ENCODE measurements at places on chromosomes 4 and X.

GRCh38 chr4:65023081-65023480 lies 613.8 kb upstream of the TECRL start:
- DNase-seq, result no peak

DNA sequence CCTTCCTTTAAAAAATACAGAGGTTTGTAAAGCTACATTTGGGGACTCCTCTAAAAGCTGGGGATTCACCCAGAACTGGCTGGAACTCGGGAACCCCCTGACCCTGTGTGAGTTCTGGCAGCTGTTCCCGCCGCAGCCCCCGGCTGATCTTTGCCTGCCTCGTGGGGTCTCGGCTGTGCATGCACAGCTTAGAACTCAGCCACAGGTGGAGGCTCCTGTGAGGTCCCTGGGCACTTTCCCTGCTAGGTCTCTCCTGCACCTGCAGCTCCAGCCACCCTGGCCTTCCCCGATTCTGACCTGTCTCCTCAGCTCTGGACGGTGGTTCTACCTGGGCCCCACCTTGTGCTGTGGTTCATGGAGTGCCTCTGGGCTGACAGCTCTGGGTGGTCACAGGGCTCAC lies 48.6 kb upstream of the HGFAC start:
- no peak for DNase-seq

GRCh38 chrX:115147220-115147619 lies 42.0 kb upstream of the RBMXL3 start:
- no peak for DNase-seq

GRCh38 chrX:154809939-154810665 lies 4.8 kb upstream of the MPP1 start:
- DNase-seq, result no peak

- no peak for DNase-seq
Observed at GRCh38 chrX:153732401-153732800, 7.7 kb downstream of the ABCD1 start.

DNA sequence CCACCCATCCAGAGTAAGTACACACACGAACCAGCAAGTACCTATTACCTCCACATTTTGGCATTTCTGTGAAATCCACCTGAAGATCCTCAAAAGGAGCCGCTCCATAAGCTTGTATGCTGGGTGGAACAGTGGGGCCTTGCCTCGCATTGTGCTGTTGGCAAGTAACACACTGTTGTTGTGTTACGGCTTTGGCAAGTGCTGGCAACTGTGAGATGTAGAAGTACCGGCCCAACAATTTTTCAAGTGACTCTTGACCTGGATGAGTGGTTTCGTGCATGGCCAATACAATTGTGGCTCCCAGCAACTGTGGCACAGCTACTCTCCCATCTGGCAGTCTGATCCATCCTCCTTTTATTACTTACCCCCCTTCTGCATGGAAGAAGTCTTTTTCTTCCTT lies 128.7 kb downstream of the CCNB3 start:
- no peak for DNase-seq

DNA sequence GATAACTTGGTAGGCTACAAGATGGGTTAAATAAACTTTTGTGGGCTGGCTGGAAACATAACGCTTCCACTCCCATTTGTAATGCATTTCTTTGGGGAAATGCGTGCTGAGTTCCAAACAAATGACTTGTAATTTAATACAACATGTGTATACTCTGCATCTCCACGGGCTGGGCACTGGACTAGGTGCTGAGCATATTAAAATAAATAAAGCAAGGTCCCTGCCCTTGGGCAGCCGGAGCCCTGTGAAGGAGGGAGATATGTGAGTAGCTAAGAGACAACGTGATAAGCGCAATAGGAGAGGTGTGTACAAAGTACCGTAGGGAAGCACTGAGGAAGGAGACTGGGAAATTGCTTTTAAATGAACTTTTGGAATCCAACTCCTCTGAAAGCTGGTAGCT lies 147.2 kb upstream of the RBPJ start:
- DNase-seq, result no peak

GRCh38 chr4:98688411-98689290 lies 30.2 kb upstream of the TSPAN5 start:
- DNase-seq, result no peak

GRCh38 chrX:118420462-118420861 lies 74.6 kb downstream of the WDR44 start:
- DNase-seq, result no peak

- no peak for DNase-seq
Observed at GRCh38 chr4:118683513-118683912, 1.7 kb upstream of the METTL14 start.

GRCh38 chr4:18291981-18292380 lies 270.4 kb upstream of the LCORL start:
- no peak for DNase-seq

DNA sequence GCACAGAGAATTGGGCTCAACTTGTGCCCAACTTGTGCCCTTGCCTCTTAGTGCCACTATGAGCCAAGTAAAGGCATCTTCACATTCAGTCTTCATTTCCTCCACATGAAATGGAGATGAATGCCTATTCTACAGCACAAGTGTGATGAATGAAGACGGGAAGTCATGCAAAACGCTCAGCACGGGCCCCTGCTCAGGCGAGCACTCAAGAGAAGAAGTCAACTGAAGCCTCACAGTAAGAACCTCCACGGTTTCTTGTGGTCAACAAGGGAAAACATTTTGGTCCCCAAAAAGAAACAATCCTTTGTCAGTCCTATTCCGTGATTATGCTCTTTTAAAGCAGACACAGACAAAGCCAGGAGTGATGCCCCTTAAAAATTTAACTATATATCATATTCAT lies 87.0 kb downstream of the IRF2 start:
- no peak for DNase-seq

DNA sequence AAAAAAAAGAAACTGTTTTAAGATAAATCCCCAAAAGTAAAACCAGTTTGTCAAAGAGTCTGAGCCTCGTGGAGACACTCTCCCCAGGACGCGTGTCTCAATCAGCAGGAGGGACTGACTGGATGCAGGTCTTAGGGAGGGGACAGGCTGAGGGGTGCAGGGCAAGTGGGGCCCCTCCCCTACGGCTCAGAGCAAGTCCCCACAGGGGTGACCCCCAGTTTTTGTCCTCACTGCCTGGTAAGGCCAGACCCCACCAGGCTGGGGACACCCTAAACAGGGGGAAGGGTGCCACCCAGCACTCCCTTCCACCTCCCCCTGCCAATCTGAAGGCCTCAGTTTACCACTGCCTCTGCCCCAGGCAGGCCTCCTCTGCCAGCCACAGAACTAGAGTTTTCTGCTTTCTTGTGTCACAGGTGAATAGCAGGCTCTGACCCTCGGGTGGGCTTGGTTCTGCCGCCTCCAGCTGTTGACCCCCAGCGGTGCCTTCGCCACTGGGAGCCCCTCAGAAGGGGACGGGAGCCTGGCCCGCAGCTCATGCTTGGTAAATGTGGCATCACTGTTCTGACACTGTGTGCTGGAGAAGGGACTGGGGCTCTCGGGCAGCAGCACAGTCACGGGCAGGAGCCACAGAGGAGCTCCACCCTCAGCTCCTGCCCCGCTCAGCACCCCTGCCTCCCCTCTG lies 69.8 kb upstream of the MXD4 start:
- DNase-seq, result no peak

- DNase-seq, result no peak
Observed at GRCh38 chr4:113738251-113738650, 23.3 kb downstream of the CAMK2D start.

DNA sequence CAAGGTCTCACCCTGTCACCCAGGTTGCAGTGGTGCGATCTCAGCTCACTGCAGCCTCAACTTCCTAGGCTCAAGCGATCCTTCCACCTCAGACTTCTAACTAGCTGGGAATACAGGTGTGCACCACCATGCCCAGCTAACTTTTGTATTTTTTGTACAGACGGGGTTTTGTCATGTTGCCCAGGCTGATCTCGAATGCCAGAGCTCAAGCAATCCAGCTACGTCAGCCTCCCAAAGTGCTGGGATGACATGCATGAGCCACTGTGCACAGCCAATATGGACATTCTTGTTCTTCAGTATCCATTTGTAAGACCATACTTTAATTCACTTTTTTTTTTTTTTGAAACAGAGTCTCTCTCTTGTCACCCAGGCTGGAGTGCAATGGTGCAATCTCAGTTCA lies 3.5 kb upstream of the CCNI start:
- DNase-seq, result no peak

GRCh38 chrX:134241960-134242619 lies 5.1 kb downstream of the CCDC160 start:
- no peak for DNase-seq

GRCh38 chrX:153706799-153707198 lies 17.4 kb downstream of the BCAP31 start:
- no peak for DNase-seq

- DNase-seq, result no peak
Observed at GRCh38 chr4:8574796-8575370, 5.3 kb upstream of the GPR78 start.

DNA sequence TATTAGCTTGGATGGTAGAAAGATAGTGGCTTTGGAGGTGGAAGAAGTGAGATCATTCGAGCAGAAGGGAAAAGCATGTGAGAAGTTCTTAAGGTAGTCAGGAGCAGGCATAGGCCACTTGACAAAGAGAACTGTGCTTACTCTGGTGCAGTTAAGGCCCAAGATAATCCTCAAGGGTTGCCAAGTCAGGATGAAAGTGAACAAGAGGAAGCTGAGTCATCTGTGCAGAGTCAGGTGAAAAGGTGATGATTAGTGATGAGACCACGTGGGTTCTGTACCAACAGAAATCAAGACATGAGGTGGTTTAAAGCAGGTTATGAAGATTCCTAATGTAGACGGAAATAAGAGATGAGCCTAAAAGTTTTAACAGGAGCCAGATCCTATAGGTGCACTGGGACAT lies 369.8 kb downstream of the DTHD1 start:
- no peak for DNase-seq

- no peak for DNase-seq
Observed at GRCh38 chr4:145012841-145013240, 85.2 kb downstream of the ANAPC10 start.

DNA sequence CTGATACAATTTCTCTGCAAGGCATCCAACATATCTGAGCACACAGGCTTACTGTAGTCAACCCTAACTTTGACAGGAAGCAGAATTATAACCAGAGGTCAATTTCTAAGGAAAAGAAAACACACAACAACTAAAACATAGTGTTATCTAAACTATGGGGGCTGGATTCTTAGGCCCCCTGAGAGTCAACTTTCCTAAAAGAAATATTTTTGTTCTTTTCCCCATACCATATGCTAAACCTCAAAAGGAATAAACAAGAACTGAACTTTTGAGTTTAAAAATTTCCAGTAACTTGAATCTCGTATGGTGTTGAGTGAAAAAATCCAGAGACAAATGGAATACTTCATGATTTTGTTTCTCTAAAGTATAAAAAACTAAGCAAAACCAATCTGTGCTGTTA lies 42.9 kb downstream of the ATXN3L start:
- DNase-seq, result no peak

DNA sequence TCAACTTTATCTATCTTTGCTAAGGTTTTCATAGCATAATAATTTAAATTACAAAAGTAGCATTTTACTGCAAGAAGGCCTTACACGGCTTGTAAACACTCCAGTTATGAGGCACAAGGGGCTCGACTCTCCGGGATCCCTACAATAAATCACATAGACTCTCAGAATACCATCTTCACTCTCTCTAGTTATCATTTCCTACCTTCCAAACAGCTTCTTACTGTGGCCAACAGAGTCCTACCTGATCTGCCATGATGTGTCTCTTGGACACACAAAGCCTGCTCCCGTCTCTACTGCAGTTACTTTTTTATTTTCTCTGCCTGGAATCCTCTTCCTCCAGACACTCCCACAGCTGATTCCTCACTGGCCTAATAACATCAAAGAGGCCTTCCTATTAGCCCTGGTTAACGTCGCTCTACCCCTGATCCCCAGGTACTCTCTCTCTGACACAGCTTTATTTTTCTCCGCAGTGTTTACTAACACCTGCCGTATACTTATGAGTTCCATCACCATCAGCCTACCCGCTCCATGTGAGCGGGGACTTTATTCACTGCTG lies 559.6 kb upstream of the DIPK2B start:
- no peak for DNase-seq

- DNase-seq, result no peak
Observed at GRCh38 chr4:26360864-26361263, 40.0 kb downstream of the RBPJ start.

DNA sequence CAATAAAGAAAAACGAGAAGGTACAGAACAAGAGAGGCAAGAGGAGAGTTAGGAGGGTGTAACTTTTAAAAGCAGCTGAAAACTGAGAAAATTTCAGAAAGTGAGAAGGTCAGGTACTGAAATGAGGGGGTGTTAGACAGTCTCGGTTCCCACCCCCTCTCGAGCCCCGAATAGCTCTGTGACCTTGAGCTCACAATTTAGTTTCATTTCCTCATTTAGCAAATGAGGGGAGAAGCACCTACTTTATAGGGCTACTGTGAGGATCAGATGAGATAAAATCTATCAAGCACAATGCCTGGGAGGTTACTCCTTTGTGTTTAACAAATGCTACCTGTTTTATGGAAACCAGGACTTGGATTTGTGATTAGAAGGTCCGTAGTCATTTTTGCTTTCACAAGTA lies 4.9 kb downstream of the UGT8 start:
- no peak for DNase-seq

DNA sequence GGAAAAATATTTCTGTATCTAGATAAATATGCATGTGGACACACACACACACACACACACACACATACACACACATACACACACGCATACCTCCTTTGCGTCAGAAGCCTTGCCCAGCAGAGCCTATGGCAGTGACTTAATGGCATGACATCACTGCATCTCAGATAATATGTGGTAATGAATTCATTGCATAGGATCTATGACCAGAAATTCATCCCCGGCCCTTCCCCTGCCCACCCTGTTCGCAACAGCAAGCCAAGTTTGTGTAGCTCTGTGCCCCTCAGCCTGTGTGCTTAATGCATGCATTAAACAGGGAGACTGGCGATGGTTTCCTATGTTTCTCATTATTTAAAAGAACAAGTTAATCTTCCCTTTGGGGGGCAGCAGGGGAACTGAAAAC lies 120.7 kb downstream of the NKX6-1 start:
- no peak for DNase-seq

DNA sequence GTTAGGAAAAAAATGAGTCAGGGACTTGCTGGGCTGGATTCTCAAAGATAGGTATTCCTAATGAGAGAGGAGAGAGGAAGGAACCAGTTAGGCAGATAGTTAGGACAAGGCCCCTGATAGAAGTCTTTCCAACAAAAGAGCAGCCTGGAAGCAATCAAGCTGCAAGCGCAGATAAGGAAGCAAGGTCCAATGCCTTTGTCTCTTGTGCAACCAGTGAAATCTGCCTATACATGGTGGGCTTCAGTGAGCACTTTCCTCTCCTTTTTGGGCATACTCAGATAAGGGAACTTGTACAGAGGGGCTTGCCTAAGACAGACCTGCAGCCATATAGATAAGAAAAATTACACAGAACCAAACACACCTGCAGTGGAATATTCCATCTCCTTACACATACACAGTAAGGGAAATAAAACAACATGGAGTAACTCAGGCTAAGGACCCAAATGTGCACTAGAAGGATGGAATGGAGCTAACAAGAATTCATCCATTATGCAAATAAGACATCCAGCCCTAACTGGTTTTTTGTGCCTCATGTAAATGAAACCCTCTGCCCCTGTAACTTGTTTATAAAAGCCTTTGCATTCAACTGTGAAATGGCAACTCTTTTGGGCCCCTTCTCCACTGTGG lies 68.8 kb downstream of the PCDH18 start:
- no peak for DNase-seq

GRCh38 chrX:150602743-150603142 lies 34.3 kb downstream of the MTM1 start:
- no peak for DNase-seq
